ENCODE measurements at places on chromosomes 16 and 17.
A peak's percentile ranks its signal among the peaks of the same experiment; 100 is the strongest.

GRCh38 chr16:2236337-2237101, at the start of gene DNASE1L2:
Gene DNASE1L2 (plus strand): TSS chr16:2236444. CDS start chr16:2236817, 373 bp downstream.
- DNase-seq = peak; percentile 28

- no peak for DNase-seq
Observed at GRCh38 chr16:73000020-73000906, 47.7 kb downstream of the ZFHX3 start.

DNA sequence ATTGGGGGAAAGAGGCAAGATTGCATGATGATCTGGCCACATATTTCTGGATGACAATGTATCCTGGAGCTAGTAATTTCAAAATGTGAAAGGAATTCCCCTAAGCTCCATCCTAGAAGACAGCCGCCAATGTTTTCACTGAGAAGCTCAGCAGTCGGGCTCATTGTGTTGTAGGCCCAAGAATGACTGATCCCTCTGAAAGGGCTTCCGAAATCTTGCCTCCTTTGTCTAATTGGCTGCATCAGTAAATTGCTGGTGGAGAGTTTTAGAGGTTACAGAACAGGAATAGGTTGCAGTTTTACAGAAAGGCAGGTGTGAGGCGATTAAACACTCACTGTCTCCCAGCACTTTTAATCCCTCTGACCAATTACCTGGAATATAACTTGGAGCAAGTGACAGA, 464.1 kb upstream of the SALL1 start:
- DNase-seq = no peak

DNA sequence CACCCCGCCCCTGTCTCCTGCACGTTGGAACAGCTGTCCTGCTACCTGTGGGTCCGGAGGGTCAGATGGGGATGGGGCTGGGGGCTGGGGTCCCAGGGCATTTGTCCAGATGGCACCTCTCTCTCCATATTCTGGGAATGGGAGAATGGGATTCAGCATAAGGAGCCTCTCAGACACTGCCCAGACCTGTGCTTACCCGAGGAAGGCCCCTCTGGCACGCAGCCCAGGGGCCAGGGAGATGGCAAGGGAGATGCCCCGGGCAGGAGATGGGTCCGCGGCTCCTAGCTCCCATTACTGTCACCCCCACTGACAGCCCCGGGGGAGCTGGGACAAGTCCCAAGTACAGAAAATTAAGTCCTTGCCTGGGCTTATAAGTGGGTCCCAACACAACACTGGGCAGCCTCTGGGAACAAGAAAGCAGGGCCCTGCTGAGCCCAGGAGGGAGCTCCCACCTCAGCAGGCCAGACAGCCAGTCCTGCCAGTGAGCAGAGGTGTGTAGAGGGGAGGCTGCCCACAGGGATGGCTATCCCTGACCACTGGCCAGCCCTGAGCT, 1.8 kb downstream of the VASN start:
- DNase-seq = no peak

DNA sequence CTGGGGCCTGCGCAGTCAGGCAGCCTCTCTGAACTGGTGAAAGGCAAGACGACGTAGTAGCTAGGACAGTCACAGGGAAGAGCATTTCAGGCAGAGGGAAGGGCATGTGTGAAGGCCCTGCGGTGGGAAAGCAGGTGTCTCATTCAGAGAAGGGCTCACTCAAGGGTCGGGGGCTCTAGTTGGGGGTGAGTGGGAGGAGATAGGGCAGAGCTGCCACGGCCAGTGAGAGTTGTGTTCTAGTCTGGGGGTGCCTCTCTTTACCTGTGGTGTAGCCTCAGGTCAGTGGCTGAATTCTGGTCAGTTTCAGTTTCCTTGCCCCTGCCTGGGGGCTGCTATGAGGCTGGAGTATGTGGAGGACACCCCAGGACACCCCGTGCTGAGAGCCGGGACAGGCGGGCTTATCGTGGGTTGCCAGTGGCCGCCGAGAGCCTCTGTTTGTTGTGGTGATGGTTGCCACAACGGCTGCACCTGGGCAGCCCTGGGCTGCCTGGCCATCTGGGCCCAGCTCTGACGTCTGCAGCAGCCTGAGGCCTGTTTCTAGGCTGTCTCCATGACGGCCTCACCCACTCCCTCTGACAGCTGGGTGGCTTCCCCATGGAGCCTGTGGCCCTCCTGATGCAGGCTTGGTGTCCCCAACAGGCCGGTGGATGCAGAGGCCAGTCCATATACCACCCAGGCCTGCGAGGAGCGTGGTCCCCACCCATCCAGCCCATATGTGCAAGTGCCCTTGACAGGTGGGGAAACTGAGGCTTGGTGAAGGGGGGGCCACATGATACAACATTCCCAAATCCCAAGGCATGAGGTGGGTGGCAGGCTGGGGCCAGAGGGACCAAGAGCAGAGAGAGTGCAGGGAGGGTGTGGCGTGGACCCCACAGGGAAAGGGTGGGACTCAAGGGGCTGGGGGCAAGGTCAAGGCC, 10.8 kb downstream of the MAP2K3 start:
- DNase-seq = no peak

GRCh38 chr16:14125000-14125681, 54.0 kb downstream of the MRTFB start:
- DNase-seq = no peak

- DNase-seq = no peak
Observed at GRCh38 chr17:32516450-32516849, 29.7 kb downstream of the CDK5R1 start.

DNA sequence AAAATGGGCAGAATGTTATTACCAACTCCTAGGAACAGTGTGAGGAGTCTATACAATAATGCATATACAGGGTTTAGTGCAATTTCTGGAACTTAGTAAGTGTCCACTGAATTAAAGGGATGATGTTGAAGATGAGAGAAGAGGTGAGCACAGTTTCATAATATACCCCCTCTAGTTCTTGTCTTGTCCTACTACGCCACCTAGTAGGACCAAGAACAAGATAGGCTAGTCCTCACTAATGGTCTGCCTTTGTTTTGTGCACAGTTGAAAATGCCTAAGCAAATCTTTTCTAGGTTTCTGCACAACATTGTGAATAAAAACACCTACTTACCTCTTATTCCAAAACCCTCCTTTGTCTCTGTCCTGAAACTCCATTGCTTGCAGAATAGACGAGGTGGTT, 670.2 kb downstream of the CDH8 start:
- DNase-seq = no peak

GRCh38 chr17:38925263-38925995, at the start of gene LASP1NB:
Gene LASP1NB (plus strand): TSS chr17:38925614.
- peak; percentile 68 for DNase-seq
